ENCODE measurements at places on chromosomes 3 and 15.

- no peak for DNase-seq
Observed at GRCh38 chr15:79609506-79609905, 177.4 kb downstream of the MINAR1 start.

DNA sequence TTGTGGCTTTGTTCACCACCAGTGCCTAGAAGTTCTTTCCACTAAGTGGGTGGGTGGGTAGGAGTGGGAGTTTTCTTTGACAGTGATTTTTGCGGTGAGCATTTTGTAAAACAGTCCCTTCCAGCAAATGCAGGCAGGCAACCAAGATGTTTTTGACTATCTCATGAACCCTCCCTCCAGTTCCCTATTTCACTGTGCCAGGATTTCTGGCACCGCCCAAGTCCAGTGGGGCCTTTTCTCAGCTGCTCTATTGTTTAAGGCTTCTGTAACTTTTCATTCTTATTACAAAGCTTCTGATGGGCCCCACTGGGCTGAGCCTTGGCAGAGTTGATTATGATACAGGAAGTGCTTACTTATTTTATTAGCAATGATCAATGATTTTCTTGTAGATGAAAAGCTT lies 236.0 kb downstream of the EDEM1 start:
- DNase-seq = no peak

GRCh38 chr3:61645148-61645547 lies 83.8 kb downstream of the PTPRG start:
- DNase-seq = no peak

DNA sequence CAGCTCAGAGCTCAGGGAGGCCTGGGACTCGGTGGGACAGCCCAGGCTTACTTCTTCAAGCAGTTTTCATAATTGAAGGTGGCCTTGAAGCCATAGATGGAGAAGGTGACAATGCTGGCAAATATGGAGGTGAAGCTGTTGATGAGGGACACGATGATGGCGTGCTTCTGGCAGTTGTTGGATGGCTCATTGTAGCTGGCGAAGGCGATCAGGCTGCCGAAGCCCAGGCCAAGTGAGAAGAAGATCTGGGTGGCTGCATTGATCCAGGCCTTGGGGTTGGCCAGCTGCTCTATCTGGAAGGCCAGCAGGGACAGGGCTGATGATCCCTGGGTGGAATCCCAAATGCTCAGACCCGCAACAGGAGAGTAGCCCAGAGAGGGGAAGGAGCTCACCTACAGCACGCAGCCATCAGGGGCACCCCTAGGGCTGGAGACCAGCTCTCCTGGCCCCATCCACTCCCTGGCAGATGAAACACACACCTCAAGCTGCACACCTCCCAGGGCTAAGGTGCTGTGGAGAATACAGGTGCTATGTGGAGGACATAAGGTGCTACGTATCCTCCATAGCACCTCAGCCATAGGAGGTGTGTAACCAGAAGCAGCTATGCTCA lies 25.1 kb downstream of the SLC6A20 start:
- no peak for DNase-seq

- DNase-seq = no peak
Observed at GRCh38 chr15:38226608-38227266, 25.9 kb upstream of the SPRED1 start.

DNA sequence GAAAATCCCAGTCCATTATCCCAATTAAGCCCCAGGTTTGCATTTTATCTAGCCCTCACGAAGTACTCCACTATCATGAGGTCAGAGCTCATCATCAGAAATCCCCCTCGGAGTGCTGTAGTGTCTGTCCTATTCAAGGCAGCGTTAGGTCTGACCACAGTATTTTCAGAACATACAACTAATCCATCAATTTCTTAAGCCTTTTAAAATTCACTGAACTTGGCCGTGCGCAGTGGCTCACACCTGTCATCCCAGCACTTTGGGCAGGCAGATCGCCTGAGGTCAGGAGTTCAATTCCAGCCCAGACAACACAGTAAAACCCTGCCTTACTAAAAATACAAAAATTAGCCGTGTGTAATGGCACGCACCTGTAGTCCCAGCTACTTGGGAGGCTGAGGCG lies 11.9 kb downstream of the VGLL4 start:
- DNase-seq = no peak

- no peak for DNase-seq
Observed at GRCh38 chr3:149181182-149181581, 40.4 kb downstream of the CP start.

GRCh38 chr3:112579232-112579631 lies 17.4 kb downstream of the SLC35A5 start:
- no peak for DNase-seq

DNA sequence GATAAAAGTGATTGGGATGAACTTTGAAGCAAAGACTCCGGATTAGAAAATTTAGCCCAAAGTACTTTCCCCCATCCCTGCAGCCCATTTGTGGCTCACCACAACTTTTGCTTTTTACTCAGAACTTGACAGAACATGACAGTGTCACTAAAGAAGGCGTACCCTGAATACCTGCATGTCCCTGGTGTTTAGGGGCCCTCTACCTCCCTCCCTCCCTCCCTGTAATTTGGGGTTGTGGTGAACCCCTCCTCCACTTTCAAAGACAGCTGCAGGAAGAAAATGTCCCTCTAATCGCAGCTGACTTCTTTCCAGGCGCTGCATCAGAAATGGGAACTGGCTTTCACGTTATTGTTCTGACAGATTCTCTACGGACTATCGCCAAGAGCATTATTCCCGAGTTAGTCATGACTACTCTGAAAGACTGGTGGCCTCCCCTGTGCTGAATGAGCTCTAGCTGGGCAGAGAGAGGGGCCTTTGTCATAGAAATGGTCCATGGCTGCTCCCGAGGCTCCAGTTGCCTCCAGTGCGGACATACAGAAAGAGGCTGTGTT lies 93.2 kb upstream of the ARHGEF3 start:
- no peak for DNase-seq

DNA sequence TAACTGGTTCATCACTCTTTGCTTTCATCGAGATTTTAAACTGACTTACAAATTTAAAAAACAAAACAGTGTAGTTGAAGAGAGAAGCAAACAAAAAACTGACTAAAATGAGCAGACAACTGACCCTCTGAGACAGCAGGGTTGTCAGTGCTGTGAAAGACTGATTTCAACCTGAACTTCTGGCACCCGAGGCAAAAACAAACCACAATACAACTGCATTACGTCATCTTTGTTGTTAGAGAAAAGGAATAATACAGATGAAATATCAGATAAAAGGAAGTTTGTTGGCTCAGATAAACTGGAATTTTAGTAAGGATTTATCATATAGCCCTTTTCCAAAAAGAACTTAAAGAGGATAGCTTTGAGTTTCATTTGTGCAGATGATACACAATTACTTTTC lies 51.1 kb downstream of the PARP15 start:
- no peak for DNase-seq

GRCh38 chr3:151383111-151383510 lies 1.4 kb downstream of the P2RY12 start:
- no peak for DNase-seq

DNA sequence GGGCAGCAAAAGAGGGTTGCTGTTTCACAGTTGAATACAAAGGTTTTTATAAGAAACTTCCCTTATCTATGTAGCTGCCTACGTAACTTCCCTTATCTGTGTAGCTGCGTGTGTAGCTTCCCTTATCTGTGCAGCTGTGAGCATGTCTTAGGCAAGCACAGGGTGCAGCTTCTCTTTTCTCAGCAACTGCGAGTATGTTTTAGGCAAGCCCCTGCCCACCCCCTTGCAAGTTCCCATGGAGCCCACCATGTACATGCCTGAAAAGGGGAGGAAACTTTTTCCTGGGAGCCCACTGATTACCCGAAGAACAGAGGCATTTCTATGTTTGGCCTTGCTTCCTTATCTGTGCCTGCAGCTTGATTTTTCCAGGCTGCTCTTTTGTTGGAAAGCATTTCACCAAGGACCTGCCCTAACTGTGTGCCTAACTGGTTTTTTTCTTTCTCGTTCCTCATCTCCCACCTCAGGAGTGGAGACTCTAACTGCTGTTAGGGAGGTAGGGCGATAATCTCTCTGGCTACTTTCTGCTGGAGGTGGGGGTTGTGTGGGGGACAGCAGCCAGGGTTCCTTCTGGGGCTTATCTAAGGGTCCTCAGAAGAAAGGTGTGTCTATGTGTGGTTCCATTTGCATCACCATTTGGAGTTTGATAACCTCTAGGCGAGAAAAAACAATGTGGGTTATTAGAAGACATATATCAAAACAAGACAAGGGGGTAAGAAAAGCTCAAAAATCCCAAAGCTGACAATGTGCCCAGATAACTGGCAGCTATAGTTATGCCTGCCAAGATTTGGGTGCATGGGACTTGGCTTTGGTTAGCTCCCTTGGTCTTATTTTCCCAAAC lies 26.0 kb downstream of the SORD start:
- DNase-seq = no peak

DNA sequence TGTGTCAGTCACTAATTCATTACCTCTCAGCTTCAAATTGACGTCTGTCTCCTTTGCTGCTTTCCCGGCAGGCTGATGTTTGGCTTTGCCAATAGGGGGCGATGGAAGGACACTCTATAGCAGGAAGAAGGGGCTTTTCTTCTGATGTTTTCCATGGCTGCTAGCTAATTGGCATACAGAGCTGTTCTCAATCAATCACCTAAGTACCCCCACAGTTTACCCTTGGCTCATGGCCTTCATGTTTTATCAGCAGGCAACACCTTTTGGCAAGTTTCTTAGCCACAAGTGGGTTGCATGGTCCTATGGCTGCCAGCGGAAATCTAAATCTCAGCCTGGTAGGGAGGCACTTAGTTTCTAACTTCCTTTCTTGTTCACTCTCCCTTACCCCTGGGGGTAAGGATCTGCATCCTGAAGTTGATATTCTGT lies 45.0 kb downstream of the ESYT3 start:
- no peak for DNase-seq

DNA sequence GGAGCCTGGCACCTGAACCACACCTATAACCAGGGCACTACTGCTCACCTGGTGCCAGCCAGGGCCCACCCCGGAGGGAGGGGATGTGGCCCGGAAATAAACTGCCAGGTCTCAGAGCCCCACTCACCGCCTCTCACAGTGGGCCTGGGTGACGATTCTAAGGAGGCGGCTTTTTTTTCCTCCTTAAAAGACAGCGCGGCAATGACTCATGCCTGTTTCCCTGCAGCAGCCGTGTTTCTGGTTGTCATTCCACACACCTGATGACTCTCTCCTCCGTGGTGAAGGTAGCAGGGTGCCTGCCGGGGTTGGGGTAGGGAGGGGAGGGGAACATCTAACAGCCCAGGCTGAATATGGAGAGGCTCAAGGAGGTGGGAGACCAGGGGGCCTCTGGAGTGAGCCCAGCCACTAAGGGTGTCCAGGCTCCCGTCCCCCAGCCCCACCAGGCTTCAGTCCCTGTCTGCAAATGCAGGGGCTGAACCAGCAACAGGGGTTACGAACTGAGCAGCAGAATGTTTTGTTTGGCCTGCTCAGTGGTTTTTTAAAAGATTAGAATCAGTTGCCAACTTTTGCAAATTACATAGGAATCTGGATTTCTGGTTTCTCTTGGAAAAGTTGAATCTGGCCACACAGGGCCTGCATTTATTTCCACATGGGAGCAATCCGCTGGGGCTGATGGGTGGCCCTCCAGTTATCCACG lies 127.3 kb upstream of the LINGO1 start:
- DNase-seq = peak; percentile 15

DNA sequence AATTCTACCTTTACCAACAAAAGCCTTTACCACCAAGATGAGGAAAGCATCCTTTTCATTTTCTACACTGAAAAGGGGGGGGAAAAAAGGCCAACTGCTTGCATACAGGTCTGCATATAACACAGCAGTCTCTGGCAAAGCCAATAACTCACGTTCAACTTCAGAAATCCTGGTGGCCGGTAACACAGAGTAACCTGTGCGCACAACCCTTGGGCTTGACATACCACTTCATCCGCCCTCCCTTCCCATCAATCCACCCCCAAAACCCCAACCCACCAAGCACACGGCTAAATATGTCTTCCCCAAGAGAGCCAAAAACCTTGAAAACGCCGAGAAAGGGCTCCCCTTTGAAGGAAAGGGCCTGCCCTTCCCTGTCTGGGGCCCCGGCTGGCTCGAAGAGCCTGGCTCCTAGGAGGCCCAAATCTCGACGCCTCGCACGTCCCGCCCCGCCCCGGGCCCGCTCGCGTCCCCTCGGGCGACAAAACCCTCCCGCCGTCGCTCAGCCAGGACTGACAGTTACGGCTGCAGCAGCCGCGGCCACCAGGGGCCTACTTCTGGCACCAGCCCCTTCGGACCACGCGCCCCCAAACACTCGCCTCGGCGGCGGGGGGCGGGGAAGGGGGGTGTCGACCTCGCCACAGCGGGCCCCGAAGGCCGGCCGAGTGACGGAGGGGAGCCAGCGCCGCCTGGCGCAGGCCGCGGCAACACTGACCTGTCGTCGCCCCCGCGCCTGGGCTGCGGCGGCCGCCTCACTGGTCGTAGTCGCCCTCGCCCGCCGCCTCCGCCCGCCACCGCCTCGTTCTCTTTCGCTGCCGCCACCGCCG lies 835 bp downstream of the UBE3A start:
- DNase-seq = peak; percentile 91

DNA sequence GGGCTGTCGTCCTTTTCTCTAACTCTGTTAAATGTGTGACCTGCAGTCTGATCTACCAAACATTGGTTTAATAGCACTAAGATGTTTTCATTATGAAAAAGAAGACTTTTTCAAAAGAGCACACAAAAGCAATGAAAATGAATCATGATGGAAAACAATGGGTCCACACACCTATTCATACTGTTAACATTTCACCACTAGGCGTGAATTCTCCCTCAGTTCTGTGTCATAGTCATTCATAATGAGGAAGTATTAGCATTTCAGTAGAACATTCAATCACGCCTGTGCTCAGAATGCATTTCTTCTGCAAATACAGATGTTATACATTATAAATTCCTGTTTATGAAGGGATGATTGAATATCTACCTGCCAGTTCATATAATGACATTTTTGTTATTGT lies 35.9 kb downstream of the EIF4E3 start:
- DNase-seq = no peak

- DNase-seq = peak; percentile 83
Observed at GRCh38 chr3:49276475-49277382, at the start of gene C3orf62. Gene C3orf62, minus strand, starts transcription at chr3:49277232. Its CDS starts 360 bp downstream, at chr3:49276872.

DNA sequence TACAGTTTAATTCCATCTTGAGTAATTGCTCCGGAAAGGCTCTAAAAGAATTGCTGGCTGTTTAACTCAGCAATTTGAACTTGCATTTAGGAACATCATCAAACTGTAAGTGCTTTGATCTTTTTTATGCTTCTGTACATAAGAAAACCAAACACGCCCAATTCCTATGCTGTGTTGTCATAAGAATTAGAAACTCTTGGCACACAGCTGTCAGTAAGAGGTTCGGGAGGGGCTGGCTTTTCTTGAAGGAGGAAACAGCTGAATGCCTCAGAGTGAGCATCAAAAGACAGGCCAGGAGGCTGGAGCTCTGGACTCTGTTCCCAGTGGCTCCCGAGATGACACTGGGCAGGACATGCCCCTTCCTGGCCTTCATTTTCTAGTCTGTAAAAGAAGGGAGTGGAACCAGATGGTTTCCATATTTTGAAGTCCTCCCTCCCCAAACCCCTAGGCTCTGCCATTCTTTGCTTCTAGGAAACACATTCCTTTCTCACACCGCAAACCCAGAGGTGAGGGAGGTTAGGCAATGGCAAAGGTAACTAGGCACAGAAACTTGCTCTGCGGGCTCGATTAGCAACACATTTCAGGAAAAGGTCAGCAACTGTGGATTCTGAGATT lies 73.7 kb upstream of the DLG1 start:
- peak; percentile 57 for DNase-seq

- DNase-seq = no peak
Observed at GRCh38 chr15:52069559-52069958, 43.0 kb downstream of the BCL2L10 start.

- DNase-seq = peak; percentile 71
Observed at GRCh38 chr3:53709860-53710674, 136.2 kb downstream of the CHDH start.

GRCh38 chr3:128282380-128283196 lies 129.3 kb downstream of the EEFSEC start:
- DNase-seq = no peak

GRCh38 chr15:84894736-84895425 lies 10.4 kb downstream of the SLC28A1 start:
- peak; percentile 45 for DNase-seq

All from posterior cingulate gyrus (tissue), 11 donors.